ENCODE measurements at places on chromosomes 2 and 18. TPM values are rescaled to one million over a fixed set of nuclear protein-coding genes. Genes with fewer than 3 reads are reported as not detected.

- H3K27me3 ChIP-seq, result peaks cover 4% of the 10 kb centered on the region
- no peak for DNase-seq
- no peaks in the 10 kb centered on the region for H3K36me3 ChIP-seq
Measured at GRCh38 chr2:47303341-47304148, 99.4 kb upstream of the MSH2 start.

GRCh38 chr2:143828763-143829537 lies 691.0 kb downstream of the ZEB2 start:
- no peaks in the 10 kb centered on the region for H3K36me3 ChIP-seq
- DNase-seq, result no peak
- no peak overlapping the region for H3K27ac ChIP-seq
- H3K27me3 ChIP-seq, result peaks cover 1% of the 10 kb centered on the region
- no peak overlapping the region for H3K4me3 ChIP-seq
- no peaks in the 10 kb centered on the region for H3K4me1 ChIP-seq

DNA sequence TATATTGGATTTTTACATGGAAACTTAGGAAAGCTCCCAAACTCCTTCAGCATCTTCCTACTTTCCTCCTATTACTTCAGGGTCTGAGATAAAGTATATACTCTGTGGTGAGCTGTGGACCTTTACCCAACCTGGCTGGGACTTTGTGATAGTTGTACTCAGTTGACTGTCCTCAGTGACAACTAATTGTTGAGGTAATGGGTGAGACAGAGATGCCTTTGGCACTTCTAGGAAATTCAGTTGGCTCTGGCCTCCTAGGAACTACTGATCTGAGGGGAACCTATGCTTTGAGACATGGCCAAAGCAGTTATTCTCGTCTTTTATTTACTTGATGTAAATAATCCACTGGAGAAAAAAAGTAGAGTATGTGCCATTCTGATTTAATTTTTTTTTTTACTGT lies 39.4 kb upstream of the ZNF638 start:
- H3K4me3 ChIP-seq, result no peak overlapping the region
- DNase-seq, result no peak
- no peaks in the 10 kb centered on the region for H3K4me1 ChIP-seq
- H3K36me3 ChIP-seq, result no peaks in the 10 kb centered on the region
- peaks cover 8% of the 10 kb centered on the region for H3K27me3 ChIP-seq
- no peak overlapping the region for H3K27ac ChIP-seq

The MC4R gene
- total RNA-seq, result not detected

The FASTKD2 gene
- total RNA-seq, result 32.8 TPM

The ZAP70 gene
- total RNA-seq, result 218 TPM

Data from activated CD8-positive, alpha-beta T cell treated with anti-CD3 and anti-CD28 coated beads for 36 hours (primary cell).